ENCODE measurements at places on chromosomes 3 and 15.

GRCh38 chr3:29644261-29644660 is 363.4 kb downstream of the RBMS3 start:
- DNase-seq, result no peak

GRCh38 chr3:66665021-66665695 is 164.3 kb upstream of the LRIG1 start:
- no peak for DNase-seq

- DNase-seq, result no peak
These were observed 41.3 kb downstream of the TMED3 start for GRCh38 chr15:79352206-79352605.

DNA sequence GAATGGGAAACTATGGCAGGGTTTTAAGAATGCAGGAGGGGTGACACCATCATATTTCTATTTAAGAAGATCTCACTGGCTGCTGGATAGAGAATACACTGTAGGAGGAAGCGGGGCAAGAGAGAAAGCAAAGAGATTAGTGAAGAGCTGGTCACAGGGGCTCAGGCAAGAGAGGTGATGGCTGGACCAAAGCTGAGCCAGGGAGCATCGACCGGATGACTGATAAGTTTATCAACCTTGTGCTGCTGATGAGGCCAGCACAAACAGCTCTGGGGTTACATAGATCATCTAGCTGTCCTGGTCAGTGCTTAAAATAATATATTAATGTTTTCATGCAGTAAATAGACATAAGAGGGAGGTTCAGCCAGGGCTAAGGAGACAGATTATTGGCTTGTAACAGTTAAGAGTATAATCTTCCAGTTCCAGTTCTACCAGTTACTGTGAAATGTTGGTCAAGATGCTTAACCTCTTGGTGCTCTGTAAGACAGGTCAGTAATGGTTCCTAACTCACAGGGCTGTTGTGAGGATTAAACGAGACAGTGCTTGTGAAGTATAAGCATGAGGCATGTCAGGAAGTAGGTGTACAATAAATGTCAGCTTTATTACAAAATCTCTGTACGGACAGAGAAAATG is 201.0 kb upstream of the FEZF2 start:
- no peak for DNase-seq

GRCh38 chr15:48855501-48856440 is 22.2 kb upstream of the EID1 start:
- no peak for DNase-seq

DNA sequence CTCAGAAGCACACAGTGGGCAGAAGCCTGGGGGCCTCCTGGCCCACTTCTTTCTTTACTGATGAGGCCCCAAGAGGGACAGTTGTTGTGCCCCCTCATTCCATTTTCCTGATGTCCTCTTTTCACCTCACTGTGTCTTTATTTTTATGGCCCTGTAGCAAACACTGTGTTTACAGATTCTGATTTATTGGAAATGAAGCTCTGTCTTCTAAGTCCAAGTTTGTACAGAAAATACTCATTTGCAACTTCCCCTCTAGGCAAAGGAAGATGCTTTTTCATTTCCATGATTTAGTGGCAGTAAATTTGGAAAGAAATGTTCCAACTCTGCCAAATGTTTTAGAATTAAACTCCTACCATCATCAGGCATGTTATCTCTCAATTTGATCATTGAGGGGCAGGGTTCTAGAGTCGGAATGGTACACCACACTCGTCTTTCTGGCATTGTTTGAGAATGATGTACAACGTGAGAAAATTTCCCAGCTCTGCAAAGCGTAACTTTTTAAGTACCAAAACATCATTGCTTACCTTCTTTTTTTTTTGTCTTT is 129.7 kb downstream of the ARNT2 start:
- DNase-seq, result no peak

DNA sequence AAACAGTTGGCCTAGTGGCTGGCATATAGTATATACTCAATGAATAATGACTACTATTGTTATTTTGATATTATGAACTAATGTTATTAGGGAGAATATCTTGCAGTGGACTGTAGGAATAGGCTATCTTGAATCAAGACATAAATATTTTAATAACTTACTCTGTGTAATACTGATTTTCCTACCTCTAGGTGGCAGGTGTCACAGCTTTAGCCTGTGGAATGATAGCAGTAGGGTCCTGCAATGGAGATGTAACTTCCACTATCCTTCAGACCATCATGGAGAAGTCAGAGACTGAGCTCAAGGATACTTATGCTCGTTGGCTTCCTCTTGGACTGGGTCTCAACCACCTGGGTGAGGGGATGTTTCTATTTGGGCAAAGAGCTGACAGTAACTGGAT is 6.5 kb downstream of the PSMD2 start:
- no peak for DNase-seq

DNA sequence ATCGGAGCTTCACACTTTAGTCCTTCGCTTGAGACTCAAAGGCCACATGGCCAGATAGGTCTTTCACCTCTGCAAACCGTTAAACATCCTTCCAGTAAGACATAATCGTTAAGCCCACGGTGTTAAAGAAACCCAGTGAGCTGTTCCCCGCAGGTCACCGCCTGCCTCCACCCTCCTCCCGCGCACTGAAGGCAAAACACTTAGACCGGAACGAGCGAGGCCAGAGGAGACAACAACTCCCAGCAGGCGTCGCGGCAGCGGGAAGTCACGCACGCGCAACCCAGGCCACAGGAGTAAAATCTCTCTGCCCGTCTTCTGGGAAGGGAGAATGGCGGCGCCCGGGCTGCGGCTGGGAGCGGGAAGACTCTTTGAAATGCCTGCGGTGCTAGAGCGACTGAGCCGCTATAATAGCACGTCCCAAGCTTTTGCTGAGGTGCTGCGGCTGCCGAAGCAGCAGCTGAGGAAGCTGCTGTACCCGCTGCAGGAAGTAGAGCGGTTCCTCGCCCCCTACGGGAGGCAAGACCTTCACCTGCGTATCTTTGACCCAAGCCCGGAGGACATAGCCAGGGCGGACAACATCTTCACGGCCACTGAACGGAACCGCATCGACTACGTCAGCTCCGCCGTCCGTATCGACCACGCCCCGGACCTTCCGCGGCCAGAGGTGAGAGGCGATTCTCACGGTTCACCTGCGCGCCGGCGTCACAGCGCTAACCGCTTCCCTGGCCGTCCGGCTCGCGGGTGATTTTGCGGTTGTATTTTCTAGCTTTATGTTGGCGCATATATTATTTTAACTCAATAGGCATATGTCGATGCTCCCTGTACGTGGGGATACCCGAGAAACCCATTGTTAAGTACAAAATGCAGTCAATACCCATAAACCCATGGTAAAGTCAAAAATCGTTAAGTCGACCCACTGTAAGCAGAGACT is at the start of gene GTPBP8:
Gene GTPBP8 (plus strand): TSS at position 313 of the 931 bp plus-strand sequence. CDS start 16 bp downstream, at position 329.
- peak; percentile 63 for DNase-seq

DNA sequence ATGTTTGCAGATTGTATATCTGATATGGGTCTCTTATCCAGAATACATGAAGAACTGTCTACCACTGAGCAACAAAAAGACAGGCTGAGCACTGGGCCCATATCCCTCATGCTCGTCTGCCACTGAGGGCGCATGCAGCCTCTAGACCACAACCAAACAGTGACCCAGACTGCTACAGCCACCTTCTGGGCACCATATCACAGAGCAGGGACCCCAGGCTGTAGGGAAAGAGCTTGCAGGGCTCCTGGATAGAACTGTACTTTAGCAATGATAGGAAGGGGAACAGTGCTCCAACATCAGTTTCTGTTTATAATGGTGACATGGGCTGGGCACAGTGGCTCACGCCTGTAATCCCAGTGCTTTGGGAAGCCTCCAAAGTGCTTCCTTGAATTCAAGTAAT is 40.2 kb upstream of the TMEM87A start:
- DNase-seq, result no peak

DNA sequence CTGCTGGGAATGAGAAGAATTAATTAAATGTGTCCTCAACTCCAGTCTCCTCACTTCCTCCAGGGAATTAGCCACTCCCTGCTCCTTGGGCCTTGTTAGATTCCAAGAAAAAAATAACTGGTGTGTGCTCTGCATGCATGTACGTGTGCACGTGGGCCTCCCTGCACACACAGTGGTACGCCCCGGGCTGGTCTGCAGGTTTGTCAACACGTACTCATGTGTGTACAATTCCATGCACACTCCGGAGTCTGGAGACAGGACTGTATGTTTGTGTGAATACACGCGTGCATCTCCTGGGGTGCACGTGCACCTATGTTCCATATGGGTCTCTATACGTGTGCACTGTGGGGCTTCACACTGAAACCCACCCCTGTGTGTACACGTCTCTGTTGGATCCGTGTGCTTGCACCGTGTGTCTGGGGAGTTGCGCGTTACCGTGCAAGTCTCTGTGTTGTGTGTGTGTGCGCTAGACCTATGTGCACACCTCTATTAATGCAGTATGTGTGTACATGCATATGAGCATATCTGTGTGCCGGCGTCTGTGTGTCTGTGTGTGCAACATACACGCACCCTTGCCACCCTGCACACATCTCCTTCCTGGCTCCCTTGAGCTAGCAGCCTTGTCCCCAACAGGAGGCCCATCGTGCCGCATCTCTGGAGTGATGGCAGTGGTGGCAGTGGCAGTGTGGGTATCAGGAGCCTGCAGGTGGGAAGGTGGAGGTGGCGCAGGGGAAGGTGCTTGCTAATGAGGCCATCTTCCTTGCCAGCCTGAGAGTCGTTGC is 210.1 kb downstream of the TBC1D2B start:
- no peak for DNase-seq

DNA sequence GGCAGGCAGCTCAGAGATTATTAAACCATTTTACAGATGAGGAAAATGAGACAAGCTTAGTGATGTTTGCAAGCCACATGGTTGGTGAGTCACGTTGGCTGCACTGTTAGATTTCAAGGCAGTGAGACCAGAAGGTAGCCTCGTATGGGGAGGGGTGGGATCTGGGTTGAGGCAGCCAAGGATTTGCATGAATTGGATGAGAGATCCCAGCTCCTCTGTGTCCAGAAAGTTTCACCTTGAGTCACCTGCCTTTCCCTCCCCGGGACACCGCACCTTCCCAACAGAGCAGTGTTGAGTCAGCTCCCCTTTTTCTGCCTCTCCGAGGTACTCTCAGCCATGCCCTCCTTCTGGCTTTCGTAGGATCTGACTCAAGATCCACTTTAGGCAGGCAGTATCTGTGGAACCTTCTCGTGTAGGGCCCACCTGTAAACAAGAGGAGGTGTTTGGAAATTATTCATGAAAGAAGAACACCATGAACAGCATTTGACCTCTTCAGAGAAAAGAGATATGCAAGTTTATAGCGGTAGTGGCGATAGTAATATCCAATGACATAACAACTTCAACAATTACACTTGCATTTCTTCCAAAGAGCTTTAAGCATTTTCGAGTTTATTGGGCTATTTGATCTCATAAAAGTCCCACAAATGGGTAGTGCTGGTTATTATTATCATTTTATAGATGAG is 46.8 kb upstream of the VPS8 start:
- DNase-seq, result no peak

- DNase-seq, result no peak
These were observed 8.3 kb downstream of the LRRC3B start for GRCh38 chr3:26630669-26631389.

- no peak for DNase-seq
These were observed 63.9 kb downstream of the NR2E3 start for GRCh38 chr15:71874245-71874644.

- DNase-seq, result no peak
These were observed 117.9 kb downstream of the TLE3 start for GRCh38 chr15:69979783-69980182.

DNA sequence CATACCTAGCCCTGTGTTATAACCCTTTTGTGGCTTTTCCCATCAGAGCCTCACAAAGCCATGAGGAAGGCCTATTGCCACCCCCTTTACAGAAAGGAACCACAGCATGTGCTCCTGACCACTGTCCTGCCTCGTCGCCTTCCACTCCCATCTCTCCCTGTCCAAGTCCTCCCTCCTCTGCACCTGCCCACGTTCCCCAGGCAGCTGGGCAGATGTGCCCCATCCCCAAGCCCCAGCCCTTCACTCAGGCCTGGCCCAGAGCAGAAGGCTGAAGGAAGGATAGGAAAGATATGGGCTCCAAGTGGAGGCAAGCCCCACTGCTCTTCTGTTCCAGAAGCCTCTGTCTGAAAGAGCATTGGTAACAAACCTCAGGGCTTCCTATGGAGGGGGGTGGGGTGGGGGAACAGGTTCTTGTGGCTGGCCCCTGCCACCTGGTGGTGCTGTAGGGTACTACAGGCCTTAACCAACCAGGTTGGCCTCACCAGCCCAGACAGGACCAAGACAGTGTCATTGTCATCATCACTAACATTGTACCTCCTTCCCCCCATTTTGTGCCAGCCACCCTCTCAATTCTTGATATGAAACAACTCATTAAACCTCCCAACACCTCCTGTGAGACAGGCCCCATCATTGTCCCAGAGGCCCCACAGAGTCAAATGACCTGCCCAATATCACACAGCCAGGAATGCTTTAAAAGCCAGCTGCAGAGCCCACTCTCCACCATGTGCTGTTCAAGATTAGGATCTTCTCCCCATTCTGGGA is 10.0 kb downstream of the POC1A start:
- DNase-seq, result peak; percentile 41

DNA sequence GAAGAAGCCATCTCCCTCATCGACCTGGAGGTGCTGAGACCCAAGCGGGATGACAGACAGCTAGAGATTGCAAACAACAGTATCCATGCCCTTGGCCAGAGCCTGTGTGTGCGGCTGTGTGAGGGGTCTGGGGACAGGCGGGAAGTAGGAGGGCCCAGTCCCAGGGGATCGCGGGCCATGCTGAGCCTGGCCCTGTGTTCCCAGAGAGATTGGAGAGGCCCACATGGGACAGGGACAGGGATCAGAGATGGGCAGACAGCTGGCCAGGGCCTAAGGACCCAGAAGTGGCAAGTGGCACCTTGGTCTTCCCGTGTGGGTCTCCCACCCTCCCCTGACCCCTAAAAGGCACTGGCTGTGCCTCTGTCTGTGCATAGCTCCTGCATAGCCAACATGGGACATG is 10.9 kb upstream of the RHO start:
- DNase-seq, result no peak

- no peak for DNase-seq
These were observed 50.9 kb downstream of the C3orf20 start for GRCh38 chr3:14725564-14726440.

- no peak for DNase-seq
These were observed 12.9 kb upstream of the PARL start for GRCh38 chr3:183897606-183898005.

- DNase-seq, result no peak
These were observed 182.9 kb upstream of the TRIM42 start for GRCh38 chr3:140494970-140495369.

GRCh38 chr3:34132069-34132692 is 333.8 kb downstream of the PDCD6IP start:
- no peak for DNase-seq

DNA sequence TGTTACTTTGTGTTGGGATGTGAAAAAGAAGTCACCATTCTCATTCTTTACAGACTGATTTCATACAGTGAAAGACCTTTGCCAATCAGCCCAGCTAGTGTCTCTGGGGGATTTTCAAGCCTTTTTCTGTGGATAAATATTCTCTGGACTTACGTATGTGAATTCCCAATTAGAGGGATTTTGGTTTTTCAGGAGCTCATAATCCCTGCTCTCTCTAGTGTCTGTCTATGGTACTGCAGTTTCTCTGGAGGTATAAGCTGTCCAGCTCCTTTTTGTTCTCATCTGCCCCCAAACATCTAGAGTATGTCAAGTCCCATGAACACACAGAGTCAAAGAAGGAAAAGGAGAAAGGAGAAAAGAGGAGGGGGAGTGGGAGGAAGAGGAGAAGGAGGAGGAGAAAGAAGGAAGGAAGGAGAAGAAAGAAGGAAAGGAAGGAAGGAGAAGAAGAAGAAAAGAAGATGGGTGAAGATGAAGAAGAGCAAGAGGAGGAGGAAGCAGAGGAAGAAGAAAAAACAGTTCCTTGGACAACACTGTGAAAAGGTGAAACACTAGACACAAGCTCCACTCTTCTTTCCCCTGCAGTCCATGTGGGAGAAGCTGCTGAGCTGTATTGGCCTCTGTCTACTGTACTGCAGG is 218.6 kb downstream of the GREM1 start:
- DNase-seq, result no peak

Measured in non-pigmented ciliary epithelial cell (primary cell).